ENCODE measurements at places on chromosomes 4 and X.

- DNase-seq: no peak
These were observed 25.5 kb downstream of the MID2 start for GRCh38 chrX:107851215-107851614.

DNA sequence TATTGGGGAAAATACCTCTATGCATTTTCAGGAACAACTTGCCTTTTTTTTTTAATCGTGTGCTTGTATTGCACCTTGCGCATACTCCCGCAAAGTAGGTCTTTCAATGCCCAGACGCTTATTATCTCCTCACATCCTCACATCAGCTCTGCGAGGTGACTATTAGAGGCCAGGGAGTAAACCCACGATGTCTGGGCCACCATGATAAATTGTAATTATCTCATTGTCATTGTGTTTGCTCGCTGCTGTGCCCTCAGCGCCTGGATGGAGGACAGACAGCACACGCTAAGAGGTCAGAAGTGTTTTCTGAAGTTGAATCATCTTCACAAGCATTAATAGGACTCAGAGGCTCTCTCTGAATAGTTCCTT is 1.0 kb upstream of the RELL1 start:
- no peak for DNase-seq

- DNase-seq: no peak
These were observed 33.6 kb upstream of the TBC1D9 start for GRCh38 chr4:140789759-140790158.

- no peak for DNase-seq
These were observed 55.0 kb upstream of the TMEM33 start for GRCh38 chr4:41880022-41880837.

GRCh38 chr4:83852085-83852451 is 316.2 kb downstream of the GPAT3 start:
- no peak for DNase-seq

- no peak for DNase-seq
These were observed 45.5 kb downstream of the CCNG2 start for GRCh38 chr4:77202491-77202890.

GRCh38 chr4:145930592-145930991 is 8.0 kb downstream of the ZNF827 start:
- no peak for DNase-seq

DNA sequence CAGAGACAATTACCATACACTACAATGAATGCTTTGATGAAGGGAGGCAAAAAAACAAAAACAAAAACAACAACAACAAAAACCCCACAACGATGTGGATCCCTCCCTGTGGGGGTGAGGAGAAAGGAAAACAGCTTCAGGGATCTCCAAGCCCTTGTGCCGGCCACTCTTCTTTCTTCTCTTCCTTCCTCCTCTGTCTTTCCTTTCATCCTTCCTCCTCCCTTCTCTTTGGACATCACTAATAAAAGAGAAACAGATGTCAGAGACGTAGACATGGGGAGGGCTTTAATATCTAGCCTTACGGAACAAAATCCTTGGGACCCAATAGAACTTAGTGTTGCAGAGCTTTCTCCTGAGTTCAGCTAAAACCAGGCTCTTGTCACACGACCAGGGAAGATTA is 18.8 kb upstream of the STX18 start:
- no peak for DNase-seq

DNA sequence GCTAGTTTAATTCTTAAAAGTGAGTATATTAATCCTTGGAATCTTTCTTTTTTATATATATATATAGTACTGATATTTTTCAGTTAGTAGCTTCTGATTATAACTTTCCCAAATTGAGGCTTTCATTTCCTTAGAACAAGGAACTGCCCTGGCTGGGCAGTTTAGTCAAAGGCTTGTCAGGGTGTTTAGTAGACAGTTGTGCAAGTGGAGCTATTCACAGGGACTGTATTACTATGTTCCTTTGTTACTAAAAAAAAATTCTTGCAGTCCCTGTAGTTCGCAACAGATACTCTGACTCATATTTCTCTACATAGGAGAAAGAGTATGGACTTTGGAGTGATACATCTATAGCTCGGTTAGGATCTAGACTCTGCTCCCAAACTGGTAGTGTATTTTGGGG is 20.8 kb downstream of the USO1 start:
- no peak for DNase-seq

GRCh38 chr4:139607502-139608060 is 51.6 kb upstream of the SETD7 start:
- no peak for DNase-seq

- DNase-seq: no peak
These were observed 35.4 kb upstream of the UGT2A3 start for GRCh38 chr4:68987007-68987406.

DNA sequence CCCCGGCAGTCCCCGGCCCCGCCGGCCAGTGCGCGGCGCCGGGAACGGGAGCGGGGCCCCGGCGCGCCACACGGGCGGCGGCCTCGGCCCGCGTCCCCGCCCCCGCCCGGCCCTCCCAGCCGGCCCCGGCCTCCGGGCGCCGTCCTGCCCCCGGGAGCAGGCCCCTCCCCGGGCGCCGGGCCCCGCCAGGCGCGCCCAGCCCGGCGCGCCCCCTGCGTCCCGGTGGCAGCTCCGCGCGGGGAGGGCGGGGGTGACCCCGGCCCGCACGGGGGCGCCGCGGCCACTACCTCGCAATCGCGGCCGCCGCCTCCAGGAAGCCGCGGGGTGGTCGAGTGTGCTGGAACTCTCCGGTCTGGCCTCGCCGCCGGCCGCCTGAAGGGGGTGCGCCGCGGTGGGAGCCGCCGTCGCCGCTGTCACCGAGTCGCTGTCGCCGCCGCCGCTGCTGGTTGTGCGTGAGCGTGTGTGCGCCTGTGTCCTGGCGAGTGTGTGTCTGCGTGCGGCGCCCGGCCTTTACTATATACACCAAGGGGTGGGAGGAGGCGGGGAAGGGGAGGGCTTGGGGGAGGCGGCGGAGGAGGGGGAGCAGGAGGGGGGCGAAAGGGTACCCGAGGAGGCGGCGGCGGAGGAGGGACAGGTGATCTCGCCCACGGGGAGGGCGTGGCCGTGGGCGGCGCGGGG is at the start of gene RAI2:
Gene RAI2, minus strand, starts transcription at position 488 of the 678 bp plus-strand sequence. CDS start 59,288 bp downstream, outside the sequence.
- DNase-seq: peak; percentile 12

GRCh38 chr4:15425520-15425919 is 2.3 kb upstream of the C1QTNF7 start:
- DNase-seq: no peak

GRCh38 chr4:84897516-84897915 is 69.0 kb downstream of the WDFY3 start:
- DNase-seq: no peak

- no peak for DNase-seq
These were observed 4.6 kb upstream of the ANTXR2 start for GRCh38 chr4:80077639-80078038.

GRCh38 chr4:158850800-158851644 is 82.2 kb downstream of the FNIP2 start:
- DNase-seq: no peak

DNA sequence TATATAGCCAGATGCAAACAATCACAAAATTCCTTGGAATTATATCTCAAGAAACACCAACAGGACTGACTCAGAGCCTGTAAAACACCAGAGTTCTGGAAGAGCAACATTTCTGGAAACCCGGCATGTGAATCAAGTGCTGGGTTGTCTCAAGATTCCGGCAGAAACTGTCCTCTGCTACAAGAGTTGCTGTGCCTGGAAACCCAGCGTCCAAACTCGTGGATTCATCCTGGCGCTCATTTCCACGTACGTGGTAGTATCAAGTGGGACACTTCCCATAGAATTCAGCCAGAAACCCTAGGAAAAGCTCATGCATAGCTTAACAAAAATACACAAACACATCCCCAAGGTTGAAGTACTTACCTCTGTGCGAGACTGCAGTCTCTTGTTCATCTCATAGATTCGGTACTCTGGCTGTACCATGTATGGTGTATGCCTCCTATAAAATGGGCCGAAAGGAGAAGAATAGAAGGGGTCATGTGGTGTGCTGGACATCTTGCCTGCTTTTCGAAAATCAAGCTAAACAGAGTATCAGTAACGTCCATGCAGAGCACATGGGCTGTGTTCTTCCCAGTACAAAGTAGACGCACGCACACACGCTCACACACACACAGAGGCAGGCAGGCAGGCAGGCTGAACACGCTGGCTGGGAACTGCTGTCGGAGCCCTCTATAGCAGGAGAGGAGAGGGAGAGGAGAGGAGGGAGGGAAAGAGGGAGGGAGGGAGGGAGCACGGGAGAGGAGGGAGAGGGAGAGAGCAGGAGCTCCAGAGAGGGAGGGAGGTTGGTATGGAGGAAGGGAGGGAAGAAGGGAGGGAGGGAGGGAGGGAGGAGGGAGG is at the start of gene LDB2:
Gene LDB2, minus strand, starts transcription at position 655 of the 837 bp plus-strand sequence.
- no peak for DNase-seq

DNA sequence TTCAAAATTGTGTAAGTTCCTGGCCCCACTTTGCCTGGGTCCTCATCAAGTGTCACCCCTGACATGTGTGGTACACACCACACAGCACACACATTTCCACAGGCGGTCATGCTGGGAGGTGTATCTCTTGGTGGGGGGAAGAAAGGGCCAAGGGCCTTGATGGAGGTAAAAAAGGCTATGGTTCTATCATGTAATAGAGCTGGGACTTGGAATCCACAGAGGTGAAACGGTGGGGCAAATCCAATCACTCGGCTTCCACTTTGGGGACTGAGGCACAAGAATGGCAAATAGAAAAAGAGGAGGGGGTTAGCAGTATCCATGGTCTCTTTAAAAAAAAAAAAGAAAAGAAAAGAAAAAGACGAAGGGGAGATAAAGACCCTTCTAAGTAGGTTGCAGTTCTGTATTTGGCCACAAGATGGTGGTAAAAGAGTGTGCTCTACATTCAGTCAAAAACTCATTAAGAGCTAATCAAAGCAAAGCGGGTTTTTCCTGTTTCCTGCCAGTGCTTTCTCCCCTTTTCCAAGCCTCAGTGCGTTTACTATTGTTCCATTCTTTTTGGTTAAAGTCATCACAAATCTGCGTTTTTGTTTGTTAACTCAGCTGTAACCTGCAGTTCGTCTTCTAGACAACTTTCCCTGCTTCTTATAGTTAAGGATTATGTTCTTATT is 37.0 kb upstream of the ATP6AP2 start:
- DNase-seq: no peak

DNA sequence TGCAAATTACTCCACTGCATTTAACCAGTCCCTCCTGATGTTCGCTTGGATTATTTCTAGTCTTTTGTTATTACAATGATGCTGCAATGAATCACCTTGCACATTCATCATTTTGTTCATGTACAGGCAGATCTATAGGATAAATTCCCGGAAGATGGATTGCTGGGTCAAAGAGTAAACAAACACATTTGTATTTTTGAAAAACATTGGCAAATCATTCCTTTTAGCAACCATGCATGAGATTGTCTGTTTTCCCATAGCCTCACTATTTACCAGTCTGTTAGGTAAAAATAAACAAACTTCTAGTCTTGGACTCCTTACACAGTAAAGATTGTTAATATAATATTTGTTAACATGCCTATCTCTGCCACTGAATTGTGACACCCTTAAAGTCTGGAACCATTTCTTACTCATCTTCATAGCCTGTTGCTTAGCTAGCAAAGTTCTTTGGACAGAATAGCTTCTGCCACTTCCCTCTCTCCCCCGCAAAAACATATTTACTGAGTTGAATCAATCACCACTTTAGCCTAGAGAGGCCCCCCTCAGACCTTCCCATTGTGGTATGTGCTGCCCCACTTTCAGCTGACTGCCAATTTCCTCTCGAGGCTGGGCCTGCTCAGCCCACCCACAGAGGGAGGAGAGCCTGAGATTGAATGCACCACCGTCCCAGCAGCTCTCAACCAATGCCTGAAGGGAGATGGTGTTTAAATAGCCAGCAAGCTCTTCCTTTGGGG is 108.4 kb upstream of the ATXN3L start:
- no peak for DNase-seq

GRCh38 chrX:110399497-110399896 is 40.8 kb downstream of the RTL9 start:
- no peak for DNase-seq

DNA sequence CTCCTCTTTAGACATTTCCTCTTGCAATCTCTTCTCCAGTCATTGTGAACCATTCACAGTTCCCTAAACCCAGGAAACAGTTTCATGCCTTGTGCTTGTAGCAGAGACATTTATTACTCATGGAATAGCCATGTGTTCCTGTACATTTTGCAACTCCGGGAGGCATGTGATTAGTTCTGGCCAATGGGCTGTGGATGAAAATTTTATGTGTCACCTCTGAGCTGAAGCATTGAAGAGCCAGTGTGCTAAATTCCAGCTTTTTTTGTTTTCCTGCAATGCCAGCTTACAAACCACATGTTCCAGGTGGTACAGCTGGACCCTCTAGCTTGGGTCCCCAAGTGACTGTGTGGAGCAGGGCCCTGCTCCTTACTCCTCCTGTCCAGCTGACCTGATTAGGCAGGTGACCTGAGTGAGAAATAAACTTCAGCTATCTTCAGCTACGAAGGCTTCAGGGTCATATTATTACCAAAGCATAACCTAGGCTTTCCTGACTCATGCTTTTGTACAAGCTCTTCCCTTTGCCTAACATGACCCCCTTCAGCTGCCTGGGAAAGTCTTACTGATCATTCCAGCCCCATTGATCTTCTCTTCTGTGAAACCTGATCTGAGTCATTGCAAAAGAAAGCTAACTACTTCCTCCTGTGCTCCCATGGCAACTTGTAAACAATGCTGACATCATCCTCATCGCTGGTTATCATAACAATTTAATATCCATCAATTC is 200.4 kb downstream of the PTTG2 start:
- DNase-seq: peak; percentile 17

DNA sequence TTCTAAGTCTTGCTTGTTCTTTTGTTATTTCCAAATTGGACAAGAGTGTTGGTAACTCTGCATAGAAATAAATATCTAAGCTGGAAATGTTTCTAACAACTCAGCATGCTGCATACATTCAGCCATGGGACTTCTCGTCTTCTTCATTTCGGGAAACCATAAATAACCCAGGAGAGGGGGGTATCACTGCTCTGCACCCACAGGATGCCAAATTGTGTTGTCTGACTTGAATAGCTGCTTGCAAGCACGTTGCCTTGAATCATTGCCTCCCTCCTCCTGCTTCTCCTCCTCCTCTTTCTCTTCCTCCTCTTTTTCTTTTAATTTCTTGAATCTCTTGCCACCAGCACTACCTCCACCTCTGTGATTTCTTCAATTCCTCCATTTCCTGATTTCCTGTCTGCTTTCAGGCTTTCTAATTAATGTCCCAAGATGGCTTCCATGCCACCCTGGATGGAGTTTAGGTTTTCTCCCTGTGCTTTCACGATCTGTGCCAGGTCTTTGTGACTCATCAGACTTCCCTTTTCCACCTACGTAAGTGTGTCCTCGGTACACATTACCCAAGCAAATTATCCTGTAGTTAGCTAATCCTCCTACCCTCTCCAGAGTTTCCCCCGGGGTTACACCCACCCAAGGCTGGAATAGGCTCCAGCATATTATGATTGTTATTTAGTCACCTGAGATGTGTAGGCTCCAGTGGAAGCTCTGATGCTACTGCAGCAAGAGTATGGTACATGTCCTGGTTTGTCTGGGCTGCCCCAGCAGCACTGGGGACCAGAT is 122.6 kb upstream of the VCX3B start:
- no peak for DNase-seq

GRCh38 chr4:52838729-52839586 is 23.2 kb upstream of the RASL11B start:
- no peak for DNase-seq

GRCh38 chrX:129233786-129234185 is 289.5 kb downstream of the SMARCA1 start:
- no peak for DNase-seq

GRCh38 chr4:85603437-85604336 is 128.7 kb downstream of the ARHGAP24 start:
- DNase-seq: no peak

Measured in stimulated activated CD4-positive, alpha-beta T cell treated with anti-CD3 and anti-CD28 coated beads, Interleukin-12 subunit alpha, Interleukin-12 subunit beta, amount 100 ng/mL, for 4 hours (primary cell).